ENCODE measurements at places on chromosomes 2 and 18.

DNA sequence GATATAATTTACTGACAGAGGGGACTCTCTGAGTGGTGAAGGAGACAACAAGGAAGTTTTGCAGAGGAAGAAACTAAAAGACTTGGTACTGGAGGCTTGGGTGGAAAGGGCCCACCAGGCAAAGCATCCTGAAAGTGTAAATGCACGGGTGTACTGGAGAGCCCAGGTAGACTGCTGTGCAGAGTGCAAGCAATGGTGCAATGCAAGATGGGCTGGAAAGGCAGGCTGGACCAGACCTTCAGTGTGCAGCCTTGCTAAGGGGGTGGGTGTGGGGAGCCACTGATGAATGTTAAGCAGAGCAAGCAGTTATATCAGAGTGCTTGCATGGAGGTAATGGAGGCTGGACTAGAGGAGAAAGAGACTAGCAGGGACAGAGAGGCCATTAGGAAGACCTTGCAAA, 10.7 kb downstream of the C2orf74 start:
- no peak for ATAC-seq

DNA sequence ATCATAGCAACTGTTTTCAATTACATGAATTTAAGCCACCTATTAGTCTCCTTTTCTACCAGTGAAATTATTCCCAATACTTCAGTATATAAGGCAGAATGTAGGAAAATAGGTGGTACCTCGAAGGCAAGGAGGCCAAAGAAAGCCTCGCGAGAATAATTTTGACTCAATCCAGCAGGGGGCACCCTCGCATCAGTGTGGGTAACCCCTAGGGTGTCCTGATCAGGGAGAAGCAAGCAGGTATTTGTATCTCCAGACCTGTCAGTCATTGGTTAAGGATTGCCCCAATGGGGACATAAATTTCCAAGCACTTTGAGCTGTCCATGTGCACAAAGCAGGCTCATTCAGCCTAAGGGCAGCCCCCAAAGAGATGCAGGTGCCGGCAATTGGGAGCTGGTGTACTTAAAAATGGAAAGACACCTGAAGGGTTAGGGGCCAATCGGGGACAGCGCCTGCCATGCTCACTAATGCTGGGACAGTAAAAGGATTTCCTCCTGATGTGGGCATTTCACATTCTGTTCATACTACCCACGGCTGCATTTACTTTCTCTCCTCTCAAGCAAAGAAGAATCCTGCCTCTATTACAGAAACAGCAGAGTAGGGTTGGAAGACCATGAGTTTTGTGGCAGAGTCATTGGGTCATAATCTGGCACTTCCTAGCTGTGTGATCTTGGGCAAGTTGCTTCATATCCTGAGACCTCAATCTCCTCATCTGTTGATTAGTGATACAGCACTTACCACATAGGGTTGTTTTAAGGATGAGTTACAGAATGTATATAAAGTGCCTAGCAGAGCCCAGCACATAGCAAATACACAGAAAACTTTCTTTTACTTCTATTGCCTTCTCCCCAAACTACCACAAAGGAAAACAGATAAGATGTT, 136.1 kb downstream of the ICOS start:
- ATAC-seq: peak; percentile 83

GRCh38 chr2:97670471-97670870, 958 bp downstream of the C2orf92 start:
- ATAC-seq: no peak

GRCh38 chr2:235498946-235499812, 5.3 kb downstream of the AGAP1 start:
- no peak for ATAC-seq
